ENCODE measurements at places on chromosomes 12 and 14.

DNA sequence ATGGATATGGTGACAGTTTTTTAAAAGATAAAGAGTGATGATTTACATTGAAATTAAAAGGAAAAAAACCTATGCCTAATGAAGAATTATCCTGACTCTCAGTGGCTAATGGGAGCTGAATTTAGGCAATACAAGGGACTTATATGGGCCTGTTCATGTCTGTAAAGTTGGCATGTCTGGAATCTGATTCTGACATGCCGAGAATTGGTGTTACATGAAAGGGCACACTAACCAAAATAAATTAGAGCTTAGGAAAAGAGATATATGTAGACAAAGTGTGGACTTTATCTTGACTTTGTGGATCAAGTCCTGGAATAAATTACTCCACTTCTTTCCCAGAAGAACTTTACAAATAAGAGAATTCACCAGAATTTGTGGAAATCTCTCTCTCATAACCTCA lies 1.1 kb downstream of the TDG start:
- no peak for DNase-seq

- DNase-seq, result no peak
These were observed 1003.3 kb upstream of the TMEM132C start for GRCh38 chr12:127263621-127264020.

DNA sequence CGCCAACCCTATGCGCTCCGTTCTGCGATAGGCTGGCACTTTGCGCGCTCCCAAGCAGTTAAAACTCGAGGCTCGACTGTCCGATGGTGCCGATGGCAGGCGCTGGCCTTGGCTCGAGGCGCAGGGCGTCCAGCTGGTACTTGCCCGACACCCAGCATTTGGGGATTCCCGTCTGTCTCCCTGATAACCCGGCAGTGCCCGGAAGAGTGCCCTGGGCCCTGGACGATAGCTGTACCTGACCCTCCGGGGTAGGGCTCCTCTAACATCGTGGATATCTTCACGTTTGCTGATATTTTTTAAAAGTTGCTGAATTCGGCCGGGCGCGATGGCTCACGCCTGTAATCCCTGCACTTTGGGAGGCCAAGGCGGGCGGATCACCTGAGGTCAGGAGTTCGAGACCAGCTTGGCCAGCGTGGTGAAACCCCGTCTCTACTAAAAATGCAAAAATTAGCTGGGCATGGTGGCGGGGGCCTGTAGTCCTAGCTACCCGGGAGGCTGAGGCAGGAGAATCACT lies 908 bp upstream of the WIF1 start:
- DNase-seq, result no peak

- DNase-seq, result peak; percentile 81
These were observed 14.0 kb upstream of the TBPL2 start for GRCh38 chr14:55454264-55455002.

DNA sequence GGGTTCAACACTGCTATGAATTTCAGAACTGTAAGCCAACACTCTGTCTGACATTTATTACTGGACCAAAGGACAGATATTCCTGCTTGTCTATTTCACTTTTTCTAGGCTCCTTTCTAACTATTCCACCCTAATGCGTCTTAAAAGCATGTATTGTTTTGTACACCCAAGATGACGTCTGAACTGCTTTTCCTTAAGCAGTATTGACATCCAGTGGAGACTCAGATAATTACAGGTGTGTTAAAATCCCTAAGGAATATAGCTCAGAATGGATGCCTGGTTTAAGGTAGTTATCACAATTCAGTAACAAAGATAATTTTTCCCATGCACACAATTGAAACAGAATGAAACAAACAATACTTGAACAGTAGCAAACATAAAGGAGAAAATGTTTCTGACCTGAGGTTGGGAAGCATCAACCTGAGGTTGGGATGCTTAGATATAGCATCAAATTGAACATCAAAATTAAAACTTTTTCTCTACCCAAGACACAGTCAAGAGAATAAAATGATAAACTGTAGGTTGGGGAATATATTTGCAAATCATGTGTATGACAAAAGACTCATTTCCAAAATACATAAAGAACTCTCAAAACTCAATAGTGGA lies 93.7 kb upstream of the PTPRR start:
- no peak for DNase-seq

DNA sequence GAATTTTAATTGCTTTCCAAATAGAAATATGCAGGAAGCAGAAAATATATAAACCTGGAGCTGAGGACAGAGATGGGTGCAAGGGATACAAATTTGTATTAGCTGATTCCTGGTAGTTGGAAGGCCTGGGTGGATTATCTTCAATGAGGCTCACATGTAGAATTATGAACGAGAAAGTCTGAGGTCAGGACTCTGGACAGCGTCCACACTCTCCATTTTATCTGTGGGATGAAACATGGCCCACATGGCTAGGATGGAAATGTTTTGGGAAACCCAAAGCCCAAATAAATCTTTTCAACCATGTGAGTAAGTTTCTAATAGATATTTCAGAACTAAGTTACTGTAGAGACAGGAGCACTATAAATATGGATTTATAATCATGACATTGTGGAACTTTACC lies 256.1 kb downstream of the APAF1 start:
- no peak for DNase-seq

DNA sequence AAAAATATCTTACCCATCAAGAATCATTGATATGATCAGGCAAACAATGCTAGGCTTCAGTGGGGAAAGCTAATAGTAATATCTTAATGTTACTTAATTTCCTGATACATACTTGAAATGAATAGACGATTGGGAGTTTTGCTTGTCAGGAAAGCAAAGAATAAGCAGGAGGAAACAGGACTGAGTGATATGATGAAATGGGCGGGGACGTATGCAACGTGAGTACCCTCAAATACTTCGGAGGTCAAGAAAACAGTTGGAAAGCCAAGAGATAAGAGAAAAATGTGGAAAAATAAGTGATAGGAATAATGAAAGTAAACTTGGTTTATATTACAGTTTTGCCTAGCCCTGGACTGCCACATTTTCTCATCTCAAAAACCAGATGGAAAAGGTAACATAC lies 49.2 kb downstream of the METTL25 start:
- no peak for DNase-seq

- no peak for DNase-seq
These were observed 13.3 kb downstream of the RBM23 start for GRCh38 chr14:22905627-22906026.

GRCh38 chr12:63822352-63822751 lies 22.1 kb upstream of the SRGAP1 start:
- no peak for DNase-seq

DNA sequence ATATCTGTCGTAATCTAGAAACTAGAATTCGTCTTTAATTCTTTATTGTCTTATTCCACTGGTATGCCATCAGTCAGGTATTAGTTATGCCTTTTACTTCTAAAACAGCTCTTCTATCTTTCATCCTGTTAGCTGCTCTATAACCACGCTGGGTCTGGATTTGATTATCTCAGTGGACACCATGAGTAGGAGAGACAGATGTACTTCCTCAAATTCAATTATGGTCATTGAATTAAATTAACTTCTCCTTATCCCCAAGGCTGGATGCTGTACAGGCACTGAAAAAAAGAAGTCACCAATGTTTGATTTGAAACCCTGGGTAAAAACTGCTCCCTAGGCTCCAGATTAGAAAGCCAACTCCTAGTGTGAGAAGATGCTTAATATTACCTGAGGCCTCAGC lies 107.3 kb downstream of the PIK3C2G start:
- no peak for DNase-seq

GRCh38 chr14:55893705-55894104 lies 224.5 kb upstream of the PELI2 start:
- peak; percentile 29 for DNase-seq

DNA sequence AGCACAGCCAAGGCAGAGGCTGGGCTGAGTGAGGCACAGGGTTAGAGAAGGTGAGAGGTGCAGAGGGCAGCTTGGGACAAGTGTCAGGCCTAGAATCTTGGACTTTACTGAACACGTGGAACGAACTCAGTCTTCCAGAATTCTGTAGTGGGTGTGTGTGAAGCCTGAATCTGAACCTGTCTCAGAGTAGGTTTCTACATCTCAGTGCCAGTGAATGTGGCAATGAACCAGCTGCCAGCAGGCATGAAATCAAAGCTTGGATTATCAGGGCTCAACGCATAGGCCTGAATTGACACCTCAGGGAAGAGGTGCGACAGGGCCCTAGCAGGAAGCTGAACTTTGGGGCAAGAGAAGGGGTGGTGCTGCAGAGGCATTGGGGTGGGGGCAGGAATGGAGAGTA lies 104.6 kb downstream of the SAMD4A start:
- DNase-seq, result no peak

GRCh38 chr14:50854521-50854920 lies 17.3 kb upstream of the ABHD12B start:
- DNase-seq, result no peak

DNA sequence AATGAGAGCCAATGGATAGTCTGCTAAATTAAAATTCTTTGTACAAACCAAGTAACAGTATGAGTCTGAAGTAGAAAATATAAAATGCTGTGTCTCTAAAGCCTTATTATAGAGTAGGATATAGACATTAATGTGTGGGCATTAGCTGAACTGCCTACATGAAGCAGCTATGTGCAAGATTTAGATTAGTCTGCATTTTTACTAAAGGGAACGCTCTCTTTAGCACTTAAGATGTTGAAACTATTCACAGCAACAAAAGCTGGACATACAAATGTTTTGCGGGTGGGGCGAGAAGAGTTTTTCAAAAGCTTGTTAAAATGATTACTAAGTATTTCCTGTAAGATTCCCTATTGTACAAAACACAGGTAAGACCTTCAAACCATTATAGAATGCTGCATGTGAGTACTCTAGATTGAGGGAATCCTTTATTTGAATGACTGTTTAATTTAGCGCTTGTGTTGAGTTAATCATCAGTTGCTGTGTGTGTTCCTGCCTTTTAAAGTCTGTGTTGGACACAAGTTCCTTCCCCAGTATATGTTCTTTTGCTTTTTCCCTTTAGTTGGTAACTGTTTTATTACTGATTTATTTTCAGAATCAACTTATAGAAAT lies 87.1 kb downstream of the RAD52 start:
- DNase-seq, result no peak

DNA sequence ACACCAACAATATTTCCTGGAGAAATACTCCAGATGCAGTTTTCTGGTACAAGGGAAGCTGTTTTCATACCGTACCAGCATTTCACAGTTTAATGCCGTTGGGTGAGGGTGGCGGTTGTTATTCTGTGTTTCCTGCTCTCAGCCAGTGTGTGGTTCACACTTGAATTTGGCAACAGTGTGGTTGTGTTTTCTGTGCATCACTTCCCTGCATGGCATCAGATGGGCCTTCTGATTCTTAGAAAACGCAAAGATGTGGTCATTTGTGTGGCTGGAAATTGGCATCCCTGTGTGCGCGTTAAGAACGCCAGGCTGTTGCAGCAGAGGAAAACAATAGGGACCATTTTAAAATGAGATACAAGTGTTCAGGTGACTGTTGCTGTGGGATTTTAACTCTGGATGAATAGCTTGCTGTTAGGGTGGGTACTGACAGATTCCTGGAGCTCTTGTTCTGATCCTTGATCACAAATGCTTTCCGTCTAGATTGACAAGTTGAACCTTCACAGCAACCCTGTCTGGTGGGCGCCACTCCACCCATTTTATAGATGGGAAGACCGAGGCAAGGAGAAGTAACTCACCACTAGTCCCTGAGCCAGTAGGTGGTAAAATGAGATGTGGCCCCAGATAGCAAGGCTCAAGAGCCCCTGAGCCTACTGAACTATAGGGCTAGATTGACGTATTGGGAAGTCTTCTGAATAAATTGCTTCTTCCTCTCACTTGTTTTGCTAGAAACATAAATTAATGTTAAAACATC lies 231.2 kb downstream of the CHST11 start:
- no peak for DNase-seq

DNA sequence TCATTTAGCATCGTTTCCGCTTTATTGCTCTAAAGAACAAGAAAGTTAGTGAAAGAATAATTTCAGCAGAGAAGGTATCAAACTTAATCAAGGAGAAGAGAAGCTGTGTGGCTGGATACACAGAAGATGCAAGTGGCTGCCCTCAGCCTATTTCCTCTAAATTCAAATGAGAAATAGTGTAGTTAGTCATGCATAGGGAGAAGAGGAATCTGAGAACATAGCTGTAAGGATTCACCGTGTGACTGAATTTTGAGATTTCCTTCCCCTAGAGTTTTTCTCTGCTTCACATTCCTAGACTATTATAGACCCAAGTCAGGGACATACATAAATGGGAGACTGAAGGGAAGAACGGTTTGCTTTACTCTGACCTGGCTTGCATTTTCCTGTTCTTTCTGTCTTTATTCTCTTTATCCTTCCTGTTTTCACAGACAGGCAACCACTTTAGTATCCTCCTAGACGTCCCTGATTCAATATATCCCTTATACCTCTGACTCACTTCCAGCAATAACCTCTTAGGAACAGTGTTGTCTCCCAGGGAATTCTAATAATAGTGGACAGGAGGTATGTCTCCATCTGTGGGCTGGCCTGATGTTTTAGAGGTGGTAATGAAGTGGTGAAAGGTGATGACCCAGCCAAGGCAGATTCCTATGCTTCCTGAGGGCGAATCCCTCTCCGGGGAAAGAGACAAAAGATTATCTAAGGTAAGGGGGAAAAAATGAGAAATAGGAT lies 7.0 kb downstream of the RNASE10 start:
- DNase-seq, result no peak

DNA sequence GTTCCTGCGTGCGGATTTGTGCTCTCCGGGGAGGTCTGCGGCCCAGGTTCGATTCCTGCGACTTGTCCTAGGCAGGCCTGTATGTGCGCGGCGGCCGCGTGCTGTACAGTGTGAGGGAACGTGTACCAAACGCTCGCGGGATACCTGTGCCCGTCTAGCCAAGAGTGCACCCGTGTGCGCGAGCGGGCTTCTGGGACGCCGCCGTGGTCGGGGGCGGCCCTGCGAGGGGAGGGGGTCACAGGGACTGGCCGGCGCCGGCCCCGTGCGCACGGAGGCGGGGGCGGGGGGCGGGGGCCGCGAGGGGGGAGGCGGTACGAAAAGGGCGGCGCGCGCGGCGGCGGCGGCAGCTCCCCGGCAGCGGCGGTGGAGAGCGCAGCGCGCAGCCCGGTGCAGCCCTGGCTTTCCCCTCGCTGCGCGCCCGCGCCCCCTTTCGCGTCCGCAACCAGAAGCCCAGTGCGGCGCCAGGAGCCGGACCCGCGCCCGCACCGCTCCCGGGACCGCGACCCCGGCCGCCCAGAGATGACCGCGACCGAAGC lies at the start of gene DLK1:
DLK1 (plus strand) TSS at position 343 of the 536 bp plus-strand sequence; CDS start at position 520, 177 bp downstream.
- no peak for DNase-seq

All from NCI-H446 treated with DMSO at 0.1 percent for 48 hours (cell line).